ENCODE measurements at places on chromosomes 1 and 21. TPM values are rescaled to one million over a fixed set of nuclear protein-coding genes. Genes with fewer than 3 reads are reported as not detected.

GRCh38 chr1:204265665-204266064, 51.9 kb upstream of the GOLT1A start:
- DNase-seq = no peak

DNA sequence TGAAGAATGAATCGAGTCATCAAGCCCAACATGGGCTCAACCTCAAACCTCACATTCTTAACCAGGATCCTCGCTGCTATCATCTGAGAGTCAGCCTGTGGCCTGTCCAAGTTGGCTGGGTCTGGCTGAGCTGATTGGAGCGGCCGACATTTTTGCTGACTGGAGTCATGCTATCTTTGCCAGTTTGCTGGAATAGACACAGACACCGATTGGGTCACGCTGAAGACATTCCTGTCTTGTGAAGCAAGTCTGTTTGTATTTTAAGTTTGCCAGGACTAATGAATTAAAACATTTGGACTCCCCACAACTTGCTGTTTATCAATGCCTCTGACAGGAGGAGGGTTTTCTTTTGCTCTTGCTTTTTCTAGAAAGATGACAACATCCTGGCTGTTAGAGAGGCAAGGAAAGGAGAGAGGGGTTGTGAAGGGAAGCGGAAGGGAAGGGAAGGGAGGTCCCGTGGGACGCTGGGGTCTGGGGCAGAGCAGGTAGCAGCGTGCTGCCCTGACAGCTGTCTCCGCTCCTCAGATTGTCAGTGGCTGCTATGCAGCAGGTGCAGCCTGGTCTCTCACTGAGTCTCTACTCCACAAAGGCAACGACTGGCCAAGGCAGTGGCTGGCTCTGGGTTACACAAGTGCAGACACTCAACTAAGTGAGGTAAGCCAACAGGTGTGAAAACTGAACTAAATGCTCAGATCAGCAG, at the start of gene MAP3K7CL:
MAP3K7CL (plus strand) TSS at position 375 of the 700 bp plus-strand sequence. CDS start 2,701 bp downstream, outside the sequence.
- no peak for DNase-seq

C1orf21 gene
- 0.90 TPM for total RNA-seq

GRCh38 chr1:55056632-55056992, 17.3 kb downstream of the PCSK9 start:
- DNase-seq = no peak

GJA8 gene
- total RNA-seq = not detected
